ENCODE measurements at places on chromosomes 1 and 21.

- H3K36me3 ChIP-seq: no peaks in the 10 kb centered on the region
- no peaks in the 10 kb centered on the region for H3K27me3 ChIP-seq
- H3K4me1 ChIP-seq: no peaks in the 10 kb centered on the region
- H3K27ac ChIP-seq: no peak overlapping the region
- DNase-seq: no peak
- no peak overlapping the region for H3K4me3 ChIP-seq
Observed at GRCh38 chr1:44326821-44327465, 28.1 kb downstream of the ERI3 start.

GRCh38 chr1:10755970-10756521 lies 40.4 kb downstream of the CASZ1 start:
- H3K27ac ChIP-seq: no peak overlapping the region
- H3K36me3 ChIP-seq: no peaks in the 10 kb centered on the region
- peaks cover 8% of the 10 kb centered on the region for H3K27me3 ChIP-seq

- H3K4me3 ChIP-seq: no peak overlapping the region
- no peak for DNase-seq
- no peak overlapping the region for H3K27ac ChIP-seq
Observed at GRCh38 chr1:20029178-20029912, 40.6 kb upstream of the PLA2G5 start.

DNA sequence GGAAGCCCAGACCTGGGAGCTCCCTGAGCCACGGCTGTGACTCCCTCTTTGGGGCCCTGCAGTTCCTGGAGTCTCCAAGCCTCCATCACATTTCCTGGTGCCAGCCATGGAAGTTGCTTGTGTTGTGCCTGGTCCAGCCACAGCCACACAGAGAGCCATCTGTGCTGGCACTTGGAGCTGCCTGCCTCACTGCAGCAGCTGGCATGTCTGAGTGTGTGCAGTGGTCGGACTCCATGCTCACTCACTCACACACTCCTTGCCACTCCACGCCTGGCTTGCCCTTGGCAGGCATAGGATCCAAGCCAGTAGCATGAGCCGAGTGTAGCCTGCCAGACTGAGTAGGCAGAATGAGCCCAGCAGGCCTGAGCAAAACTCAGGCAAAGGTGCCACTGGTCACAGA lies 516.3 kb upstream of the BEND5 start:
- no peaks in the 10 kb centered on the region for H3K27me3 ChIP-seq
- no peaks in the 10 kb centered on the region for H3K36me3 ChIP-seq
- no peak overlapping the region for H3K27ac ChIP-seq
- no peak overlapping the region for H3K4me3 ChIP-seq
- no peaks in the 10 kb centered on the region for H3K4me1 ChIP-seq

- no peaks in the 10 kb centered on the region for H3K27me3 ChIP-seq
- H3K4me1 ChIP-seq: peaks cover 15% of the 10 kb centered on the region
- H3K27ac ChIP-seq: no peak overlapping the region
- no peak for DNase-seq
Observed at GRCh38 chr1:54767526-54767925, 3.2 kb upstream of the PARS2 start.

- peaks cover 4% of the 10 kb centered on the region for H3K4me1 ChIP-seq
- no peak overlapping the region for H3K4me3 ChIP-seq
- H3K27ac ChIP-seq: no peak overlapping the region
Observed at GRCh38 chr1:212930986-212931678, 19.2 kb upstream of the VASH2 start.

- no peak overlapping the region for H3K4me3 ChIP-seq
- H3K27me3 ChIP-seq: no peaks in the 10 kb centered on the region
- no peak for DNase-seq
- H3K4me1 ChIP-seq: no peaks in the 10 kb centered on the region
Observed at GRCh38 chr1:165942062-165942461, 114.6 kb downstream of the UCK2 start.

Data from T-helper 2 cell treated with Interferon-gamma antibody and Interleukin-4, amounts not matched to agents 5 μg/mL and 100 μg/mL, for 36 hours (primary cell).